ENCODE measurements at places on chromosomes 1 and 21.

DNA sequence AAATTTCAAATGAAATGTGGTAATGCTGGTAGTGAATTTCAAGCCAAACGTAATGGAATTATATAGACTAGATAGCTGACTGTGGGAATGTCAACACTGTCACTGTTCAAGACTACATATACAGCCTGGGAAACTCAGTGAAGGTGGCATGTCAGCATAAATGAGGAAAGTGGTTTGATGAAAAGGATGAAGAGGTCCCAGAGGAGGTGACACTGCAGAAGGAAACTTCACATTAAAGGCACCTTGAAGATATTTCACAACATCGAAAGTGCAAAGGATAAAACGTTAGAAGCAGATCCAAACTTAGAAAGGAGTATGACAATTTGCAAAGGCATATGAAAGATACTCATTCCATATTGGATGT is 25.7 kb downstream of the MAPKAPK2 start:
- no peak for DNase-seq

GRCh38 chr1:47439819-47440598 is 2.2 kb downstream of the FOXD2 start:
- no peak for DNase-seq

DNA sequence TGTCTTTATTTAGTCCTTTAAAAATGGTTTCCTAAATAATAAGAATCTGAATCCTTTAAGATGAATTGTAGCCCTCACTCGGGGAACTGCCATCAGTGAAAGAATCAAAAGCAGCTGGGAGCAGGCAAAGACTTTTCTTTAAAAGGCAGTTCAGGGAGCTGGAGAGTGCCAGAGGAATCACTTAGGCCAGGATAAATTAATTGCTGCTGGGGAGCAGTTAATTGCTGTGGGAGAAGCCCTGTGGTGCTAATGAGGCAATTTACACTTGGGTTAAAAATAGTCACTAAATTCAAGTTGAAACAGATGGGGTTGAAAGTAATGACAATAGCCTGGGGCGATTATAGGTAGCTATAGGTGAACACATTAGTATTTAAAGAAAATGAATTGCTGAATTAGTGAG is 38.7 kb upstream of the COL24A1 start:
- no peak for DNase-seq

- no peak for DNase-seq
Measured at GRCh38 chr21:38392661-38393060, 105.6 kb downstream of the ERG start.

GRCh38 chr21:42624095-42624790 is 29.2 kb upstream of the PDE9A start:
- no peak for DNase-seq

- no peak for DNase-seq
Measured at GRCh38 chr1:38558500-38559445, 300.8 kb downstream of the RRAGC start.

DNA sequence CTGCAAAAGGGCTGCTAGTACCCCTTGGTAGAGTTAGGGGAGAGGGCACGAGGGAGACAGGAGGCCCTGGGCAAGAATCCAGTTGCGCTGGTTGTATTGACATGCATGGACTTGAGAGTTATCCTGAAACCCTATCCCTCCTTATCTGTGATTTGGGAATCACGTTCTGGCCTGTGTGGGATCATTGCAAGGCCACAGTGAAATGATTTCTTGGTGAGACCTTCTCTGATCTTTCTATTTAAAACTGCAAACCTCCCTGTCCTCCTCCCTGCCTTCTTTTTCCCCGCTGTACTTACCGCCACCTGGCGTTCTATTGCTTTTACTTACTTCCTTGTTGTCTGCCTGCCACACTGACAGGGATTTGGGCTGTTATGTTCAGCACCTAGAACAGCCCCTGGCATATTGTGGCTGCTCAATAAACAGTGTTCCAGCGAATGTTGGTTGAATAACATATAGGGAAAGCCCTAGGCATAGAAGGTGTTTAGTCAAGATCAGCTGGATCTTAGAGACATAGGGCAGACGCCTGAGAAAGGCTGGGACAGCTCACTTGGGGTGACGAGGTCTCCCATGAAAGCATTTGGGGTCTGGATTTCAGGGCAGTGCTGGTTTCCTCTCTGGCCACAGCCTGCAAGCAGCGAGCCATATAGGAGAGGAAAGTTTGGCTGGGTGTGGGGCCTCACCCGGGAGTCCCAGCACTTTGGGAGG is 25.6 kb downstream of the ALPL start:
- peak; percentile 17 for DNase-seq

GRCh38 chr1:117045644-117046043 is 14.5 kb upstream of the TTF2 start:
- no peak for DNase-seq

- DNase-seq = no peak
Measured at GRCh38 chr1:1020415-1021009, 592 bp downstream of the AGRN start.

- DNase-seq = peak; percentile 82
Measured at GRCh38 chr1:3899754-3900149, 320 bp downstream of the C1orf174 start.

DNA sequence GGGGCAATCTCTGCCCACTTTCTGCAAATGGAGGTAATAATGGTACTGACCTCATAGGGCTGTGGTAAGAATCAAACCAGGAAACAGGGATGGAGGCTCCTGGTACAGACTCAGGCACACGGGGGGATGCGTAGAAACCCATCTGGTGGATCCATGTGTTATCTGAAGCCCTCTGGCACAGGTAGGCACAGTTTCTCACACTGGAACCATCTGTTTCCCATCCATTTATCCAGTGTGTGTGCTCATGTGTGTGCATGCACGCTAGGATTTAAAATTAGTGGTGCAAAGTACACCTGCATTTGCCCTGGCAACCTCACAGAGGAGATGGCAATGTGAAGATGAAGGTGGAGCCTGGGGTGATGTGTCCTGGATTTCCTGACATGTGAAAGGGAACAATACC is 103.3 kb downstream of the RAVER2 start:
- no peak for DNase-seq

- DNase-seq = no peak
Measured at GRCh38 chr1:67737875-67738274, 52.9 kb downstream of the GADD45A start.

GRCh38 chr1:157584503-157584902 is 13.4 kb downstream of the FCRL4 start:
- no peak for DNase-seq

GRCh38 chr21:15842565-15842880 is 112.7 kb downstream of the USP25 start:
- DNase-seq = no peak

- no peak for DNase-seq
Measured at GRCh38 chr1:26410706-26411623, at the start of gene LIN28A. Gene LIN28A, plus strand, starts transcription at chr1:26410817. Its CDS starts 75 bp downstream, at chr1:26410892.

DNA sequence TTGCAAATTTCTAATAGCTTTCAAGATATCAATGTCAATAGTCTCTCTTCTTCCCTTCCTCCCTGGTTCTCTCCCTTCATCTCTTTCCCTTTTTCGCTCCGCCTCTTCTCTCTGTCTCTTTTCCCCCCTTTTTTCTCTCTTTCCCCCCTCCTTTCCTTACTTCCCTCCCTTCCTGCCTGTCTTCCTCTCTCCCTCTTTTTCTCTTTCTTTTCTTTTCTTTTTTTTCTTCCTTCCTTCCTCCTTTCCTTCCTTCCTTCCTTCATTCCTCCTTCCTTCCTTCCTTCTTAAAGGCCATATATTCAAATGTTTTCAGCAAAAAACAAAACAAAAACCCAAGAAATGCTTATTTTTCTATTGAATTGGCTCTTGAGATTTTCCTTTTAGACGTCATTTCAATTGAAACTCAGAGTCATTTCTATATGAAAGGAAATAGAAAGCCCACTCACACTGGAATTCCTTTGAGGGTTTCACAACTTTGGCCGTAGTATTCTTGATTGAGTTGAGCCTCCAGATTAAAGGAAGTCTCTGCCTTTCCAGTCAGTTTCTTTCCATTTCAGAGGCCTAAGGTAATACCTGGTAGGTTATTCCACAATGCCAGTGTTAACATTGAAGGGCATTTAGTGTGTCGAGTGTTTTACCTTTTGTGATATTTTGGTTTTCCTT is 551.5 kb downstream of the LMO4 start:
- no peak for DNase-seq

DNA sequence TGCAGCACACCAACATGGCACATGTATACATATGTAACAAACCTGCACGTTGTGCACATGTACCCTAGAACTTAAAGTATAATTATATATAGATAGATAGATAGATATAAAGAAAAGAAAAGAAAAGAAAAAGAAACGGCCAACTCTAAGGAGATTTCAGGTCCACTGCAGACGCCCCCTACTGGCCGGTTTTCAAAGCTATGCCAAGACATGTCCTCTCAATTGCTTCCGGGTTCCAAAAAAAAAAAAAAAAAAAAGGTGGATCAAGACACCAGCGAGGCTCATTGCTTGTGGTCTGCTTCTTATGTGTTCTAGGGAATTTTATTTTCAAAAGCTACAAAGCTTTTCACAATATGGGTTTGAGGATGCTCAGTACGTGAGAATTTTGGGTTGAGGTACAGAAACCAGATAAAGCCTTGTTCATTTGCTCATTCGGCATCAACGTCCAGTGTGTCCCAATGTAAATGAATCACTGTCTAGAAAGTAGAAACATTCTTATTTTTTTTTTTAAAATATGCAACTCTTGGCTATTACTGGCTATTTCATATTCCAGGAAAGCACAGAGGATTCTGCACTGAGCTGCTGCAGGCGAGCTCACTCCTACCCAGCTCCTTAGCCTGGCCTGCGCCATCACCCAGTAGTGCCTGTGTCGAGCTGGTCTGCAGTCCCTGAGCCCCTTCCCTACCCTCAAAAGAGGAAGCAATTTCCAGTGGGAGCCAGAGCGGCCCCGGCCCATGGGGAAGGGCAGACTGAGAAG is 643.0 kb downstream of the KIF26B start:
- no peak for DNase-seq

- no peak for DNase-seq
Measured at GRCh38 chr1:152871731-152872126, 6.4 kb upstream of the SMCP start.

- no peak for DNase-seq
Measured at GRCh38 chr1:157566484-157567300, 14.4 kb upstream of the FCRL5 start.

DNA sequence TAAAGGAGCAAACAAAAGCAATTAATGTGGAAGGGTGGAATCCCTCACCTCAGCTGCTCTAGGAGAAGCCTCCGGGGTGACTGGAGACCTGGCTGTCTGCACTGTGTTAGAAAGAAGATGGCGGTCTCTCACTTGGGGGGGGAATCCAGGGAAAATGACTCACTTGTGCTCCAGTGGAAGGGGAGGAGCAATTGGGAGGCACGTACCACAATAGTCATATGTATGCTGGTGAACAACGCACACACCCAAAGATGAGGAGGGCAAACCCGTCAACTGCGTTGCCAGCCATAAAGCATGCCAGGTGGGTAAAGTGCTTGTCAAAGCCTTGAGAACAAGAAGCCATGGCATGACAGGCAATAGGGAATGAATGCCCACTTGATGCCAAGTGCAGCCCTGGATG is 22.1 kb downstream of the PLEKHA6 start:
- DNase-seq = no peak

All from CMK (cell line).